ENCODE measurements at places on chromosomes 1 and 21.

GRCh38 chr21:31275901-31276300, 68.2 kb downstream of the TIAM1 start:
- DNase-seq = no peak

DNA sequence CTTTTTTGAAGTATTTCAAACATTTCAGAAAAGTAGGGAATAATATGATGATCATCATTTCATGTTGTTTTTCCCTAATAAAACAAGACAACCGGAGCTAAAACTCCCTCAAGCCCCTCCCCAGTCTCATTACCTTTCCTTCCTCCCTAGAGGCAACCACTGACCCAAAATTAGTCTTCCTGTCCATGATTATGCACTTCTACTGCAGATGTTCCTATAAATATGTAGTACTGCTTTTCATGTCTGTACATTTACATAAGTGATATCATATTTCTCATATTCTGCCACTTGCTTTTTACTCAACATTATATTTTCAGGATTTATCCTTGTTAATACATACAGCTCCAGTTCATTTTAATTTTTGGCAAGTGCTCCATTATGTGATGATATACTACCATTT, 58.7 kb upstream of the GOLT1A start:
- no peak for DNase-seq

GRCh38 chr21:19228226-19228625, 824.6 kb upstream of the TMPRSS15 start:
- no peak for DNase-seq

DNA sequence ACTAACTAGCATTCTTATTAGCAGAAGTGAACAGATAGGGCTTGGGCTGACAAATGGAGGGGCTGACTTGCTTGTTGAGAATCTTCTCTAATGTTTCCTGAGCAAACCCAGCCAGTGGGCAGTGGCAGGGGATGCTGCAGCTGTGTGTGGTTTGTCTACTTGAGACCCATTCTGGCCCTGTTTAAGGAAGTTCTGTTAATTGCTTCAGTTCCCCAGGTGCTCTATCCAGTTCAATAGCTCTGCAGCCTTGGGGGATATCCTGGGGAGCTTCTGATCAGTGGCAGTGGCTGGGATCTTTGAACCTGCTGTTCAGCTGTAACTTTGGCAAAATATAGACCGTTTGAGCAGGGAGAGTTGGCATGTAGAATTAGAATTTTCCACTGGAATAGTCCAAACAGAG, 137.4 kb downstream of the ZNF326 start:
- DNase-seq = no peak

DNA sequence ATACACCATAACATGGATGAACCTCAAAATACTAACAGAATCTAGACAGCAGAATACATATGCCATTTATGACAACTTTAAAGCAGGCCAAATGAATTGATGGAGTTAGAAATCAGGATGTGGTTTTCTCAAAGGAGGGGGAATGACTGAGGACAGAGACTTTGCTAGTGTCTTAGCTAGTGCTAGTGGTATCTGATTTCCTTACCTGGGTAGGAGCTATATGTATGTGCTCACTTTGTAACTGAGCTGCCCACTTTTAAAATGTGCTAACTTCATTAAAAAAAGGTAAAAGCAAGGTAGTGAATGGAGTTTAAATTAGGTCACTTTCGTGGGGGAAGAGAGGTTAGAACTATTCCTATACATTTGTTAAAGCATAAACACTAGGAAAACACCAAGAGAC, 2.6 kb downstream of the GTF2B start:
- no peak for DNase-seq

DNA sequence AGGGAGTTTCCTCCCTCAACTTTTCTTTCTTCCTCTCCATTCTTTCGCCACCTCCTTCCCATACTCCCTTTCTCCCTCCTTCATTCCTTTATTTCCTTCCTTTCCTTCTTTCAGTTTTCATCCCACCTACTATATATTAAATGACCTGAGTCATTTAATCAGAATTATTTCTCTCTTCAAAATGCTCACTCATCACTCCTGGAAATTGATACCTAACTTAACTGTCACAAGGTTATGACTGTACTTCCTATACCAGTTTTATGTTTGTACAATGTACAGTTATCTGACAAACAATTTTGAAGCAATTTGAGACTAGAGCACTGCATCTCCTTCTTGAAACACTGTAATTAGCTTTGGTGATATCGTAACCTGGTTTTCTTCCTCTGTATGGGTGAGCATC, 41.4 kb downstream of the NEXN start:
- DNase-seq = no peak

DNA sequence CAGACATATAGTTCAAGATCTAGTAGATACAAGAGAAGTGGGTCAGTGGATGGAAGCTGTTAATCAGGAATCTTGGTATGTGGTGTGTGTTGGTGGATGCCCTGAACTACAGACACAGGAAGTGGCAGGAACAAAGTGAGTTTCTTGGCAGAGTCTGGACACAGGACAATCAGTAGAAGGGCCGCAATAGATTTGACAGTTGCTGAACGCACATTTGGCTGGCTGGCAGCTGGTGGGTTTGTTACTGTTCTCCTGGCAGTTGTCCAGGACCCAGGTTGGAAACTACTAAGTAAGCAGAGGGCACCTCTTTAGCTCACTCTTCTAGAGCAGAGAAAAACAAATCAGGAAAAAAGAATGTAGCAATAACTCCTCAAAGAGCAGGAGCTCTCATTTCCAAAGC, 13.2 kb downstream of the KRTAP26-1 start:
- no peak for DNase-seq

DNA sequence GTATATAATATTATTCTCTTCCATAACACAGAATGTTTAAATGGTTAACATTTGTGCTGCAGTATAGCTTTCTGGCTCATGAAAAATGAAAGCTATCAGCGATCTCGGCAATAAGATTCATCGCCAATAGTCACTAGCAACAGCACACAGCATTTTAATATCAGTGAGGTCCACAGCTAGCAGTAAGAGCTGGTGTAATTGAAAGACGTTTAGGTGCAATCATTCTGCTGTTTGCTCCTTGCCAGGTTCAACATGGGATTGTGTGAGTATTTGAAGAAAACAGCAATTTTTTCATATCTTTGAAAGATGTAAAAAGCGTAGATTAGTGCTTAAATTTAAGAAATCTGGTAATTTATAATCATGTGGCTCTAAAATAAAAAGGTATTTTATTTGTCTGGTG, 20.1 kb downstream of the PRKACB start:
- DNase-seq = no peak

All from stimulated activated CD8-positive, alpha-beta memory T cell treated with anti-CD3 and anti-CD28 coated beads, Interleukin-15, amount 100 ng/mL, for 4 hours (primary cell).